ENCODE measurements at places on chromosomes 16 and 17. TPM values are rescaled to one million over a fixed set of nuclear protein-coding genes. Genes with fewer than 3 reads are reported as not detected.

The GNG13 gene
- not detected for total RNA-seq

- H3K27me3 ChIP-seq, result no peaks in the 10 kb centered on the region
- DNase-seq, result no peak
- no peak overlapping the region for H3K27ac ChIP-seq
These were observed 22.1 kb downstream of the SLC47A1 start for GRCh38 chr17:19555746-19556145.

GRCh38 chr17:49969134-49969759 lies at the start of gene DLX4:
DLX4 (plus strand) TSS chr17:49969190; CDS start chr17:49969469, 279 bp downstream.
- peaks cover 30% of the 10 kb centered on the region for H3K4me1 ChIP-seq
- H3K27ac ChIP-seq, result no peak within 1 kb of the TSS

- no peak overlapping the region for H3K4me3 ChIP-seq
- H3K27me3 ChIP-seq, result no peaks in the 10 kb centered on the region
- no peak for DNase-seq
- no peak overlapping the region for H3K27ac ChIP-seq
- peaks cover 25% of the 10 kb centered on the region for H3K36me3 ChIP-seq
These were observed 27.6 kb downstream of the PRKAR1A start for GRCh38 chr17:68539548-68540467.

- no peaks in the 10 kb centered on the region for H3K27me3 ChIP-seq
- H3K27ac ChIP-seq, result no peak overlapping the region
- H3K4me1 ChIP-seq, result no peaks in the 10 kb centered on the region
- no peaks in the 10 kb centered on the region for H3K36me3 ChIP-seq
These were observed 45.8 kb upstream of the STAC2 start for GRCh38 chr17:39271546-39271945.

DNA sequence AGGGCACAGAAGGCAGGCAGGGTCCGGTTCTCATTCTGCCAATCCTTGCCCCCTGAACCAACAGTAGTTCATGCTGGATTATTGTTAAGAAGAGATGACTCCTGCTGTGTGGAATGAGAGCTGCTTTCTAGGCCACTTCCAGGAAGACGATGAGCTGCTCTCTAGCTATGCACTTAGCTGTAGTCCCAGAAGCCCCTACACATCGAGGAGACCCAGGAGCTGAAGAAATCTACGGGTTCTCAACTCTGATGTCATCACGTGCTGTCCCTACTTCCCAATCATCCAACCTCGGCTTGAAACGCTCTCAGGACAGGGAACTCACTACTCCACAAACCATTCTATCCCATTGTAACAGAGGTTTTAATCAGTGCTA lies 29.0 kb upstream of the EMP2 start:
- H3K27ac ChIP-seq, result no peak overlapping the region
- no peaks in the 10 kb centered on the region for H3K36me3 ChIP-seq
- no peak overlapping the region for H3K4me3 ChIP-seq
- no peaks in the 10 kb centered on the region for H3K27me3 ChIP-seq

DNA sequence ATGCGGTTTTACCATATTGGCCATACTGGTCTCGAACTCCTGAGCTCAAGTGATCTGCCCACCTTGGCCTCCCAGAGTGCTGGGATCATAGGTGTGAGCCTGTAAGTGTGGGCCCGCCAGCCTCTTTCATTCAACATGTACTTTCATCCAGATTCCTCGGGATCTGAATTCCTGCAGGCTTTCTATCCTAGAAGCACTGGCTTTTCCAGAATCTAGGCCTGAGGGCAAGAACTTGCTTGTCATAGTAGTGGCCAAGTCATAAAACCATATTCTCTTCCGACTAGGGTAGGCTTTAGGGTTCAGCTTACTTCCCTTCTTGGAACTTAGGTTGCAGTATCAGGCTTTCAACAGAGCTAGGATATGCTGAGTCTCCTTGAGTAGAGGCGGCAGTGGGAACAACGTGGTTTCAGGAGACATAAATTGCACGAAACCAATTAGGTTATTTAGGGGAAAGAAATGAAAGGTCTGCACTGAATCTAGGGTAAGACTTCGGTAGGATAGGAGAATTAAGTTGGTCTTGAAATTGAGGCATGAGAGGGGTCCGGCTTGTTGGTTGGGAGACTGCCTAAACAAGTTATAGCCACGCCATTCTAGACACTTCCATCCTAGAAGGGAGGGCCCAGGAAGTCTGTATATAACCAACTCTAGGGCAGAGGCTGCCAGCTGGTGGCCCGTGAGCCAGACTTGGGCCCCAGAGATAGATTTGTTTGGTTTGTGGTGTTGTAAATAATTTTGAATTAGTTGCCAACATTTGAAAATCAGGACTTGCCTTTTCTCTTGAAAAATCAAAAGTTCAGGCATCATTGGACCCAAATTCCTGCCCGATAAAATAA lies 15.6 kb downstream of the SLC7A6 start:
- no peaks in the 10 kb centered on the region for H3K27me3 ChIP-seq
- no peaks in the 10 kb centered on the region for H3K36me3 ChIP-seq
- H3K27ac ChIP-seq, result no peak overlapping the region
- DNase-seq, result no peak
- no peak overlapping the region for H3K4me3 ChIP-seq
- H3K4me1 ChIP-seq, result no peaks in the 10 kb centered on the region

DNA sequence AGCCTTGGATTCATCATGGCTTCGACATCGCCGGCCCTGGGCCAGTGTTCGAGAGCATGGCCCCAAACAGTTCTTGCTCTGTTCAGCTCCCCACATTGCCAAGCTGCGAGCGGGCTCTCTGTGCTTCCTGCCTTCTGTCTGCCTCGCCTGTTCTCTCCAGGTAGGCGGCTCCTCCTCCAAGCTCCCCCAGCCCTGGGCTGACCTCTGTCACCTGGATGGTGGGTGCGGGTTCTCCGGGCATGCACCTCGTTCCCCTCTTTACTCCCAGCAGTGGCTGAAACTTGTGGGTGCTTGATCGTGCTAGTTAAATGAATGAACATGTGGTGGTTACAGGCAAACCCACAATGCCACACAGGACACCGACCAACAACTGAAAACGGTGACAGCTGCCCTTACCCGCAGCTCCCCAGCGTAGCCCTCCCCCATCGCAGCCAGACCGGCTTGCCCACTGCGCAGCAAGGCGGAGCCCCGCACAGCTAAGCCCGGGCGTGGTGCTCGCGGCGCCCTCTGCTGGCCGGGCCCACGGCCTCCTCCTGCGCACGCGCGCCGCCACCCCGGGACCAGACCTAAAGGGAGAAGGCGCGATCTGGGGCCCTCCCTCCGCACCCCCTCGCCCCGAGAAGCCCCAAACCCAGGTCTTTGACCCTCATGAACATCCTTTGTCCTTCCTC lies 23.0 kb upstream of the EIF1 start:
- peak overlapping the region; percentile 46 for H3K4me3 ChIP-seq
- no peak overlapping the region for H3K27ac ChIP-seq
- no peaks in the 10 kb centered on the region for H3K36me3 ChIP-seq
- no peaks in the 10 kb centered on the region for H3K27me3 ChIP-seq
- DNase-seq, result no peak

- no peak for DNase-seq
- no peak overlapping the region for H3K27ac ChIP-seq
- H3K4me1 ChIP-seq, result no peaks in the 10 kb centered on the region
- H3K36me3 ChIP-seq, result no peaks in the 10 kb centered on the region
These were observed 24.6 kb downstream of the C16orf90 start for GRCh38 chr16:3470723-3471122.
